ENCODE measurements at places on chromosomes 1 and 21.

- peak; percentile 33 for DNase-seq
Measured at GRCh38 chr1:202589190-202589930, 120.9 kb downstream of the SYT2 start.

DNA sequence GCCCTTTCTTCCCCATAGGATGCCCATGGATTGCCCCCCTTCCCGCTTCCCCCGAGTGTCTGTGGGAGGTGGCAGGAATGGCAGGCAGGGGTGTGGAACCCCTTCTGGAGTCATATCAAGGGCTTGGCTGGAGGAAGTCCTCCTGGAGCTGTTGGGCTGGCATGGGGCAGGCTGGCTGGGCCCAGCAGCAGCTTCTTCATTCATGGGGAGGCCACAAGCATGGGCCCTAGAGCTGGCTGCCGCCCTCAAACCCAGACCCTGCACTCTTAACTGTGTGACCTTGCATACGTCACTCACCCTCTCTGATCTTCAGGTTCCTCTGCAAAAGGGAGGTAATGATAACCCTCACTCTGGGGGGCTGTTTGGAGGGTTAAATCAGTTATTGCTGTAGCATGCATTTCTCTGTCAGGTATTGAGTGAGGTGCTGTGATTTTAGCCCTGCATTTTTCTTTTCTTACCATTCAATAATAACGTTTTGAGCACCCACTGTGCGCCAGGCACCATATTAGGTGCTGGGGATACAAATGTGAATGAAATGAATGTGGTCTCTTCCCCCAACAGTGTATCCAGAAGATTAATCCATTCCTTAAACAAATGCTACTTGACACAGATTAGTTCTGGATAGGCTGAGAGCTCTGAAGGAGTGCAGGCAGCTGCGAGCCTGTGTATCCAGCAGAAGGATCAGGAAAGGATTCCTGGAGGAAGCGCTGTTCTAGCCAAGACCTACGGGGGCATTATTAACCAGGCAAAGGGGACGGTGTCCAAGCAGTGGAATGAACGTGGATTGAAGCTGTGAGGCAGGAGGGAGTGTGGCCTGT, 9.3 kb downstream of the PCSK9 start:
- no peak for DNase-seq

- DNase-seq: peak; percentile 45
Measured at GRCh38 chr21:16454399-16454798, 724.6 kb downstream of the USP25 start.

GRCh38 chr1:192763756-192764155, 45.1 kb upstream of the RGS2 start:
- no peak for DNase-seq

DNA sequence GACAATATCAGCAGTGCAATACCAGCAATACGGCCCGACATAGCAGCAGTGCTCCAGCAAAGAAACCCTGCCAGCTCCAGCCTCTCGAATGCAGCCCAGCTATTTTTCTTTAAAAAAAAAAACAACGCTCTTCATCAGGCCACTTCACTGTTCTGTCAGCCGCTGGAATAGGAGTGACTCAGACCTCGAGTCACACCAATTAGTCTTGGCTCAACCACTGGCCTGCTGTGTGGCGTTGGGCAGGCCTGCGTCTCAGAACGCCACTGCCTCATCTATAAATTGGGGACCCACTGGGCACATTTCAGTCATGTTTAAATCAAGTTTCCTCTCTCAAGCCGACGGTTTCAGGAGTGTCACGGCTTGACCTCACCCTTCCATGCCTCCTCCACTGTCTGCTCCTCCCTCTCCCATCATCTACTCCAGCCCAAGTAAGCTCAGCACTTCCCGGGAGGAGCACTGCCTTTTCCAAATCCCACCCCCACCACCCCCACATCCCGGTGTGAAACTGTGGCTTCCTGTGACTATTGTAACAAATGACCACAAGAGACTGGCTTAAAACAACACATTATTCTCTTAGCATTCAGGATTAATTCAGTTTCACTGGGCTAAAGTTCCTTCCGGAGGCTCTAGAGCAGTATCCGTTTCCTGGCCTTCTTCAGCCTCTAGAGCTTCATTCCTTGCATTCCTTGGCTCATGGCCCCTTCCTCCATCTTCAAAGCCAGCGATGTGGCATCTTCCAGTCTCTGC, 71.9 kb upstream of the EFHD2 start:
- DNase-seq: peak; percentile 88

Measured in DMS79 treated with DMSO at 0.1 percent for 48 hours (cell line).